ENCODE measurements at places on chromosomes 2 and 18.
A peak's percentile ranks its signal among the peaks of the same experiment; 100 is the strongest.

DNA sequence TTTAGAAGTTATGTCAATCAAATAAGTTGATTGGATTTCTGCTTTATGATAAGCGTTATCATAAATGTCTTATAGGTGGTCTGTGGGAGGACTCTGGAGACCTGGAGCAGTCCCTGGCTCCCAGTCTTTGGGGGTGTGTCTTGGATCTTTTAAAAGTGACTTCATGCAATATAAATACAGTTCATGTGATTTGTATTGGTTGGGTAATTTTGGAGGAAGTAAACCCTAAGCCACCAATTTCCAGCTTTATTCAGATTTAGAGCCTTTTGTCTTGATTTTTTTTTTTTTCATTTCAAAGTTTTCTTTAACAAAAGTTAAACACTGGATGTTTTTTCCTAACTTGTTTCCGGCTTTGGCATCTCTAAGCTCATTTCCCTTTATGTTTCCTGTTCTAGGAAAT, 68.8 kb downstream of the MAP4K4 start:
- DNase-seq = no peak

GRCh38 chr2:212448698-212449097, 89.9 kb downstream of the ERBB4 start:
- no peak for DNase-seq

DNA sequence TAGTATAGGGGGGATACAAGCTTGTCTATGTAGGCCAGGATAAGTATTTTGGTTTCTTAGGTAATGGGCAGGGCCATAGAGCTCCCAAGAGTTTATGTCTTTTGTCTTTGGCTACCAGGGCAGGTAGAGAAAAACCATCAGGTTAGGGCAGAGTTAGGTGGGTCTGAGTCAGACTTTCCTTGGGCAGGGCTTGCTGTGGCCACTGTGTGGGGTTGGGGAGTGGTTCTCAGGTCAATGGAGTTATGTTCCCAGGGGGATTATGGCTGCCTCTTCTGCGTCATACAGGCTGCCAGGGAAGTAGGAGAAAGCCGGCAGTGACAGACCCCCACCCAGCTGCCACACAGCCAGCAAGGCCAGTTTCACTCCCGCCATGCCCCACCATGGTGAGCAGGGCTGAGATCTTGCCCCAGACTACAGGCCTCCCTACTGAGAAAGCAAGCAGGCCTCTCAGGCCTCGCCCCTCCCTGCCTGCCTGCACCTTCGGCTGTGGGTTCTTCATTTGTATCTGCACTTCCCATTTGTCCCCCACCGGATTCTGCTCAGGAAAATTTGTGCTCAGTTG, 55.5 kb downstream of the RPIA start:
- no peak for DNase-seq

DNA sequence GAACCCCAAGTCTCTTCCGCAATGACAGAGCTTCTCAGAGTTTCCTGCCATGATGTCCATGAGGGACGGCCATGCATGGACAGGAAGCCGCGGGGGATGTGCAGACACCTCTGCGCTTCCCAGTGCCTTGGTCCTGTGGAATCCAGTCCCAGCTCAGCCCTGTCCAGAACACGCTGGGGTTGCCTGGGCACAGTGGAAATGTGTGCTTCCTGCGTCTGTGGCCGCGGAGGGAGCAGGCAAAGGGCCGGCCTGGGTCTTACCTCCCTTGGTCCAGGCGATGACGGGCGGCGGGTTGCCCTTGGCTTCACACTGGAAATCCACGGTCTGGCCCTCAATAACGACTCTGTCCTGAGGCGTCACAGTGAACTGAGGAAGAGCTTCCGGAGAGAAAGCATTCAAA, 79.6 kb downstream of the PXDN start:
- DNase-seq = peak; percentile 5

- peak; percentile 64 for DNase-seq
Observed at GRCh38 chr18:59056706-59057492, 82.8 kb upstream of the SEC11C start.

GRCh38 chr2:86703704-86704361, 16.3 kb upstream of the RMND5A start:
- peak; percentile 62 for DNase-seq

DNA sequence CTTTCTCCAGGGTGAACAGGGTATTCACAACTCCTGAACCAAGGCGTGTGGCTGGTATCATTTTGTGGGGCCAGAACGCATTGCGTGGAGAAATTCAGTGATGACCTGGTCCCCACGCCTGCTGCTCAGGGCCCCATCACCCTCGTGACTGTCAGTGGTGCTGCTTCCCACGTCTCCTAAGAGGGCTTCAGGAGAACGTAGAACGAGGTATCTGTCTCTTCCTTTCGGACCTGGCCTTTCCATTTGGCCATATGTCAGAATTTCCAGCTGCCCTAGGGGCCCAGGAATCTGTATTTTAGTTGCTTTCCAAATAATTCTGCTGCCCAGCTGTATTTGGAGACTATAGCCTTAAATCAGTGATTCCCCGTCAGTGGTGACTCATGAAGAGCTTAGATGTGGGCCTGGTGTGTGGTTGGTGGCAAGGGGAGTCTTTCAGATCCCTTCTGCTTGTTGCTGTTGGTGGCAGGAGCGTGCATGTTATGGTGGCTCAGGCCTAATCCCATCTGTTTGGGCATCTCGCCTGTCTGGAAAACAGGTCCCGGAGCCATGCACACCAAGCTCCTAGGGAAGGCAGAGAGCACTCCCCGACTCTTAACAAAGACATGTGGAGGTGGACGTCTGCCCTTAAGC, 56.4 kb downstream of the NPAS2 start:
- DNase-seq = no peak

- DNase-seq = peak; percentile 56
Observed at GRCh38 chr18:63249771-63250170, 69.8 kb downstream of the BCL2 start.

DNA sequence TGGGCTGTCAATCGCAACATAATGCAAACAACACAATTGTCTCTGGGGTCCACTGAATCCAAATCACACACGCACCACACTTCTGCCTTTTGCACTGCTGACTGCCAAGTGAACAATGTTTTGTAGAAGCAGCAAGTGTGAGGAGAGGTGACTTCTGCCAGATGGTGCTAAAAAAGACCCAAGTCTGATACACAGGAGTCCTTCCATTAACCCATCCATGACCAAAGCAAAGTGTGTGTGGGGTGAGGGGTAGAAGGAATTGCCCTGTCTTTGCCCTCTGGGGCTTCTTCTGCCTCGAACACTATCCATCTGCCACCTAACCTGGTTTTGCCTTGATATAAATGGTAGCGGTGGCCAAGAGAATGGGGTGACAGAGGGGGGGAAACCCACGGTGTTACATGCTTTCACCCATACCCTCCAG, 50.0 kb downstream of the C2orf42 start:
- no peak for DNase-seq

GRCh38 chr18:77001041-77001440, 131.5 kb downstream of the MBP start:
- no peak for DNase-seq

GRCh38 chr2:55598056-55598795, 19.2 kb downstream of the PPP4R3B start:
- DNase-seq = no peak

DNA sequence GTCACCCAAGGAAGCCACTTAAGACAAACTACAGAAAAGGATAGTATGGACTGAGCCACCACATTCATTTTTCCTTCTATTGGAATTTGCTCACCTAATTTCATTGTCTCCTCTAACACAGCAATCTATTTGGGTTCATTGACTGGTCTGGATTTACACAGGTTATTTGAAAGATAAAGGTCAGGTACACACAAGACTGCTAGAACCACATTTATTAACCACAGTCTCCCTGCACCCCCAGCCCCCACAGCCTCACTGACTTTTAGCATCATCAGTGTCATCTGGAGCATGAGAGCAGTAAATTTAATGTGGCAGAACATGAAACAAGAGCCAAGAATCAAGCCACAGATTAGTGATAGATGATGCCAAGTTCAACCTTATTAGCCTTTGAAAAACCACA, 226.9 kb upstream of the GYPC start:
- no peak for DNase-seq

DNA sequence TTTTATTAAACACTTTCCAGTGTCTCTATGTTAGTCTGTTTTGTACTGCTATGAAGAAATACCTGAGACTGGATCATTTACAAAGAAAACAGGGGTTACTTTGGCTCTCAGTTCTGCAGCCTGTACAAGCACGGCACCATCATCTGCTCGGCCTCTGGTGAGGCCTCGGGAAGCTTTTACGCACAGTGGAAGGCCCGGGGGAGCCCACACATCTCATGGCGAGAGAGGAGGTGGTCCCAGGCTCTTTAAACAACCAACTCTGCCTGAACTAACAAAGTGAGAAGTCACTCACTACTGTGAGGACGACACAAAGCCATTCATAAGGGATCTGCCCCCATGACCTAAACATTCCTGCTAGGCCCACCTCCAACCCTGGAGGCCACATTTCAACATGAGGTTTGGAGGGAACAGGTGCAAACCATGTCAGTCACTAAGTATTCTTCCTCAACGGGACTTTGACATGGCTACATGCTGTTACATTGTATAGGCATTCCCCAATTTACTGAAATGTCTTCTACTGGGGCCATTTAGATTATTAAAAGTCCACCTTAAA, 26.1 kb downstream of the CYB5A start:
- DNase-seq = no peak

- DNase-seq = peak; percentile 84
Observed at GRCh38 chr18:63730773-63731172, 28.0 kb downstream of the SERPINB11 start.

GRCh38 chr2:64532030-64532429, 7.9 kb downstream of the AFTPH start:
- no peak for DNase-seq

DNA sequence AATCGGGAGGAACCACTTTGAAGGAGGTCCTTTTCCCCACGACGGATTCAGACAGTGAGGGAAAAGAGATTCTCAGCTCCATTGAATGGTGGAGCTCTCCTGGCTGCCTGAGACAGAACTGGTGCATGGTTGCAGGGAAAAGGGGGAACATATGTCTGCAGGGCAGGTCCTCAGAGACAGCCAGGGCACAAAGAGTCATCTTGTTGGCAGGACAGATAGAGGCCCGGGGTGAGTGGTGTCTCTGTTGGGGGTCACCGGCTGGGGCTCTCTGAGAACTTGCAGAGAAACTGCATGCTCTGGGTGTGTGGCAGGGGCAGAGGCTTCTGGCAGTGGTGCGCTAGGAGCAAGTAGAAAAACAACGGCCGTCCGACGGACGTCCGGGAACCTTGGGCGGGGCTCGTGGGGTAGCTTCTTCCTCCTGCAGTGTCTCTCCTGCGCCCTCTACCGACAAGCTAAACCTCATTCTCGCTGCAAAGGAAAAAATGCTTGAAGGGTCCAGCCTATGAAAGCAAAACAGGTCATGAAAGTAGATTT, 94.3 kb downstream of the CDCA7 start:
- DNase-seq = peak; percentile 95

GRCh38 chr2:31075941-31076590, 62.2 kb downstream of the GALNT14 start:
- no peak for DNase-seq

DNA sequence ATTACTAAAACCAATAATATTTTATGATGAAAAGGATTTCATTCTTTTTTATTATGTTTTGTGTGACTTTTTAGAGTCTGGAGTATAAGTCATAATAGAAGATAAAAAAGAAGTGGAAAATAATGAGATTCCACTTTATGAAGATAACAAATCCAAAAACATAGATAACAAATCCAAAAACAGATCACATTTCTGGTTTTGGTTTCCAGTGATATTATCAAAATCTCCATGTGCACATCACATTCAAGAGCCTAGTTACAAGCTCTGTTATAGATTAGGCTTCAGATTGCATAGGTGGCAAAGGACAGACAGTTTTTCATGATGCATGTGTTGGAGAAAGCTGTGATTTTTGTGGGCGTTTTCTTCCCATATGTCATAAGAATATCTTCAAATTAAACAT, 648.2 kb downstream of the STK39 start:
- no peak for DNase-seq

DNA sequence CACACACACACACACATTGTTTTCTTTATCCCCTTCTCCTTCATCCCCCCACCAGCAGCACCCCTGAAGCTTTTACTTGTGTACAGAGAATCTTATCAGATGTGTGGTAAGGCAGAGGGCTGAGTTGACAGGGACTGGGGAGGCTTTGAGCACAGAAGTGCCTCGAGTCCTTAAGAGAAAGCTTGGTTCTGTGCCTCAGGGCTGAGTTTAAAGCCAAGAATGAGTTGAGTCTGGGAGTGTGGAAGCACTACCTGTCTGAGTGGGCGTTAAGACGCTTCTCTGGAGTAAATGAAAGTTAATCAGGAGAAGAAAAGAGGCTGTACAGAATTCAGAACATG, 2.7 kb downstream of the ID2 start:
- DNase-seq = peak; percentile 40

- DNase-seq = peak; percentile 71
Observed at GRCh38 chr2:29114946-29115609, at the start of gene CLIP4. Gene CLIP4 (plus strand): TSS chr2:29115415. CDS start chr2:29121389, 5,974 bp downstream.

DNA sequence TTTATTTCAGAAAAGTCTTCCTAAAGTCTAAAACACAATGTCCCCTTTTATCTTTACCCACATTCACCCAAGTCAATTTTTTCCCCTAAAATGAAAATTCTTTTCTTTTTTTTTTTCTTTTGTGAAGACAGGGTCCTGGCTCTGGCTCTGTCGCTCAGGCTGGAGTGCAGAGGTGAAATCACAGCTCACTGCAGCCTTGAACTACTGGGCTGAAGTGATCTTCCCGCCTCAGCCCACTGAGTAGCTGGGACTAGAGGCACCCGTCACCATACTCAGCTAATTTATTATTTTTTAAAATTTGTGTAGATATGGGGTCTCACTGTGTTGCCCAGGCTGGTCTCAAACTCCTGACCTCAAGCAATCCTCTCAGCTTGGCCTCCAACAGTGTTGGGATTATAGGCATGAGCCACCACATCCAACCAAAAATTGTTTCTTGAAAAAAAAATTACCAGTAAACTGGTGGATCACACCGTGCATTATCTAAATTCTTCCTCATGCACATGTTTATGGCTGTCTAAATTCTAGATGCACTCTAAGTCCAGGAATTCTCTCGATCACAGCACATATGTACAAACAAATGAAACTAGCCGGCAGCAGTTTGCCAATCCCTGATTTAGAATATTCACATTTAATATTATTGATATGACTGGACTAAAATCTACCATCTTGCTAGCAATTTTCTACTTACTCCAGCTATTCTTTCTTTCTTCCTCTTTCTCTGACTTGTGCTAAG, 56.8 kb downstream of the OLA1 start:
- no peak for DNase-seq

GRCh38 chr2:1350111-1350510, 63.2 kb upstream of the TPO start:
- no peak for DNase-seq

- DNase-seq = no peak
Observed at GRCh38 chr2:201049455-201049854, 22.0 kb downstream of the HYCC2 start.

GRCh38 chr2:190535586-190535985, 1.1 kb upstream of the NEMP2 start:
- DNase-seq = no peak

- no peak for DNase-seq
Observed at GRCh38 chr18:42893977-42894376, 221.5 kb downstream of the RIT2 start.

DNA sequence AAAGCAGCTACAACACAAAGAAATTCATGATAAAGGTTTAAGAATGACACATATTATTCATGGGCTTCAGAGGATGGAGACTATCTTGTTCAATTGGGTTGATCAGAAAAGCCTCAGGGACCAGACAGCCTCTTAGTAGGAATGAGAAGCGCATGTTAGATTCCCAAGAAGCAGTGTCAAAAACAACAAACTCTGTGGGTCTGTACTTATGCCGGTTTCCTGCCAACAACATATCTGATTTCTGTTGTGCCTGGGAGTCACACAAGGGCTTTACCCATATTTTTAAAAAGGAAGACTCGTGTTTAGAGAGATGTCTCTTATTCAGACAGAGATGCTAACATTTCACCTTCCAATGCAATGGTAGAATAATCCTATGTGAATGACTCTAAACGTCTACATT, 2180.6 kb upstream of the CELF4 start:
- no peak for DNase-seq
